HFF-Myc (cell line): ENCODE measurements at places on chromosomes 7 and 10.

GRCh38 chr7:134888141-134888740 is 98.1 kb upstream of the AGBL3 start:
- DNase-seq, result no peak

DNA sequence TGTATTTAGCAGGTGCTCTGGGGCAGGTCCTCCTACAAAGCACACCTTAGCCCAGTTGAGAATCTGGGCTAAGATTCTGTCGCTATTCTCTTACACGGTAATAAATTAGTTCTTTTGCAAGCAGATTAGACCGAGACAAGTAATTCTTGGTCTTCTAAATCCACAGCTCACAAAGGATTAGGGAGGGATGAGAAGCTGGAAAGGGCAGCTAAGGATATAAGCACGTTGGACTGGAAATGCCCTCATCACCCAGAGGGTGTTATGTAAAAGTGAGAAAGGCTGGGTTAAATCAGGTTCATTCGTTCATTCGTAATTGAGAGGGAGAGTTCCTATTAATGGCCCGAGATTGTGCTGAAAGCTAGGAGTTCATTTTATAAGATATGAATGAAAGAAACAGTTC is 41.8 kb downstream of the PFKFB3 start:
- DNase-seq, result no peak

DNA sequence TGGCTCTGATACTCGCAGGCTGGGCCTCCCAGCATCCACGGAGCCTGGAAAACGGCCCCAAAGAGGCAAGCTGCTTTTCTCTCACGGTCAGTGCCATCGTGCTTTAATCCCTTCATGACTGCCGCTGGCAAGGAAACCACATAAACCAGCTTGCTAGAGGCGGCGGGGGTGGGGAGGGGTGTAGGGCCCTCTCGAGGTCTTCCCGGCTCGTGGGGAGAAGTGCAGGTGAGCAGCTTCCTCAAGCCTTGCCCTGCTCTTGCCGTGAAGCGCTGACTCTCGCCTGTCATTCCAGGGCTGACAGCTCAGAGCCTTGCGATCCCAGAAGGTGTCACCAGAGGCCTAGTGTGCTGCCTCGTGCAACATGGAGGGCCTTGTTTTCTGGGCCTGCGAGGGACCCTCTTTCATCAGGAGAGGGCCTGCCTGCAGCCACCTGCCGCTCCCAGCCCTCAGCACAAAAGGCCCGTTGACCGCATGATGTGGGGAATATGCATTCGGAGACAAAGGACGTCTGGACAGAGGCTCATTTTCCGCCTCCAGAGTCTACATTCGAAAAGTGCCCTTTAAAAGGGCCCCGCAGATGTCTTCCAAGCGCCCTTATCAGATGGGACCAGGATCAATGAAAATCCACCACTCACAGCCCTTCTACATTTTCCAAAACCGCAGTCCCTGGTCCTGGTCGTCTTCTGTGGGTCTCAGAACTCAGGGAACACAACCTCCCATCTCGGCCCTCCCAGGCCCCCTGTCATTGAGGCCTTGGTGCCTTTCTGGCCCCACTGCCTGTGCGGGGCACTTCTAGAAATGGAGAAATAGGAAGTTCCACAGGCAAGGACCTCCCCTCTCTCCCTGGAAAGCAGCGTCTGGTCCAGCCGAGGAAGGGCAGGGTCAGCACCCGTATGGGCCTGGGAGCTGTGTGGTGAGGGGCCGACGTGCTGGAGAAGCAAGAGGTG is 58.7 kb downstream of the ZRANB1 start:
- no peak for DNase-seq

DNA sequence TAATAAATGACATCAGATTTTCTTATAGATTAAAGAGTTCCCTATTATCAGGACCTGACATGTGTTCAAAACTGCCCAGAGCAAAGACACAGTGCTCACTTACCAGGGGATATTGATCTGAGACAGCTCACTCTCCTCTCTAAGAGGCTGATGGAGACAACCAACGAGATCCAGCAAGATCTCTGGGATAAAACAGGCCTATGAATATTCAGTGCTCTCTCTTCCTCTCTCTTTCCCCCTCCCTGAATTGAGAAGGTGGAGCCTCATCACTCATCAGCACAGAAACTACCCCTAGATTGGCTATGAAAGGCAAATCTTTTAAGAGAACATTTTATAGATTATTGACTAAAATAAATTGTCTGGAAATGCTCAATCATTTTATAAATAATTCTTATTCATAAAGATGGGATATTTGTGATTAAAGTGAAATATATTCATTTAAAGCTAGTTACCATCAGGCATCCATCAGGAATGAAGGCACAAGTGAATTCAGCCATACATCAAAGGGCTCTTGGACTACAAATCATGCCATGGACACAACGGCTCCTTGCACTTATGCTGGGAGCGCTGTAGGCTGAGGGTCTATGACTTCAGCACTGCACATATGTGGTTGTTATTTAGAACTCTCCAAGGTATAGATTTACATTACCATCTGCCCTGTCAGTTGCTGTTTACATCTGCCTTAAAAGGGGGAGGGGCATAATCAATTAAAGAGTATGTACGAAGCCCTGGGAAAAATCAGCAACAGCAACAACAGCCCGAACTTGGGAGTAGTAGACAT is 3.4 kb upstream of the PPP1R17 start:
- no peak for DNase-seq

- peak; percentile 63 for DNase-seq
These were observed 39.3 kb downstream of the FAS start for GRCh38 chr10:89029785-89030437.
